ENCODE measurements at places on chromosomes 12 and 14.

DNA sequence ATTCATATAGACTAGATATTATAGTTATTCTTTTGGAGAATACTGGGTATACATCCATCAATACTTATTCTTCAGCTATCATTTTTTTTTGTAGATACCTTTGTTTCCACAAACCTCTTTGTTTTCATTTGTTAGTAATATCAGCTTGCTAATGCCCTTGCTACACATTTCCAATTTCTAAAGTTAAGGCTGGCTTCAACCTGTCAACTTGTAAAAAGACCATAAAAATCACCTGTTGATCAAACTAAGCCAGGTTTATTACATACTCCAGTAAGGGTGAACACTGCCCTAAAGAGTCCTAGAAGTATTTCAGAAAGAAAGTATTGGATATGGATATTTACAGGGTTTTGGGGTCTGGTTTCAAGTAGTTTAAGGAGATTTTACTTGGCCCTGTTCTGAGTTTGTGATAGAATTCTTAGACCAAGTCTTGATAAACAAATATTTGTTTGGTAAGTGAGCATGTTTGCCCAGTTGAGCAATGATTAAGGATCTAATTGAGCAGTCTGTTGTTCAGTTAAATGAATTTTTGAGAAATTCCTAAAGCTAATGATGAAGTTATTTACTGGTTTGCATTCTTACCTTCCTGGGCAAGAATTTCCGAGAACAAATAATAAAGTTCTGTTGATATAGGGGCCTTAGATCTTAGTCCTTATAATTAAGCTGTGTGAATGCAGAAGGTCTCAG, 52.8 kb upstream of the LRTM2 start:
- no peak for DNase-seq

- DNase-seq: peak; percentile 87
Measured at GRCh38 chr12:49644620-49644994, 21.2 kb downstream of the PRPF40B start.

DNA sequence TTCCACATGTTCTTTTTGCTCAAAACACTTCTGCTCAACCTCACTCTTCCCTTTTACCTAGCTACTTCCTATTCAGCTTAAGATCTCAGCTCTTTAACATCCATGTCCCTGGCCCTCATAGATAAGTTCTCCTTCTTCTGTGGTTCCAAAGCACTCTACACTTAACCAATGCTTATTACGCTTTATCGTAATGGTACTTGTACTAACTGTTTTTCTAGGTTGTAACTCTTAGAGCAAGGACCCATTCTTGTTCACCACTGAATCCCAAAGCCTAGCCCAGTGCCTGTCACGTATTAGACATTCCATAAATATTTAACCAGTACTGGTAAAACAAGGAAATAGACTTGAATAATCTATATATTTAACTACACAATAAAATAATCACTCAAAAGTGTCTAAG, 5.3 kb downstream of the SLC41A2 start:
- DNase-seq: no peak

GRCh38 chr12:94338006-94338794, 121.5 kb downstream of the CEP83 start:
- DNase-seq: no peak

GRCh38 chr12:122087431-122088178, 9.0 kb downstream of the MLXIP start:
- no peak for DNase-seq

DNA sequence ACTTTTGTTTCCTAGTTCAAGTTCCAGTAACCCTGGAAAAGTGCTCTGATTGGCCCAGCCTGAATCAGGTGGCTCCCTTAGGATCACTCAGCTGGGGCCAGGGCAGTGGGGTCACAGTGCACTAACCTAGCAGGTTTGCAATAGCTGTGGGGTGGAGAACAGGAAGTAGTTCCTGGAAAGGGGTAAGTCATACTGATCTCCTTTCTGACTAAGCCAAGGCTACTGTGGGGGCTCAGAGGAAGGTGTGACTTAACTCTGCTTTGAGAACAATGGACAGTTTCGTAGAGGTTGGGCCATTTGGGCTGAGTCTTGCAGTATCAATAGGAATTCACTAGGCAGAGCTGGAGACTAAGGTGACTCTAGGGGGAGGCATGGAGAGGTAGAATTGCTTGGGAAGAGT, 89.4 kb downstream of the KIF26A start:
- DNase-seq: no peak

DNA sequence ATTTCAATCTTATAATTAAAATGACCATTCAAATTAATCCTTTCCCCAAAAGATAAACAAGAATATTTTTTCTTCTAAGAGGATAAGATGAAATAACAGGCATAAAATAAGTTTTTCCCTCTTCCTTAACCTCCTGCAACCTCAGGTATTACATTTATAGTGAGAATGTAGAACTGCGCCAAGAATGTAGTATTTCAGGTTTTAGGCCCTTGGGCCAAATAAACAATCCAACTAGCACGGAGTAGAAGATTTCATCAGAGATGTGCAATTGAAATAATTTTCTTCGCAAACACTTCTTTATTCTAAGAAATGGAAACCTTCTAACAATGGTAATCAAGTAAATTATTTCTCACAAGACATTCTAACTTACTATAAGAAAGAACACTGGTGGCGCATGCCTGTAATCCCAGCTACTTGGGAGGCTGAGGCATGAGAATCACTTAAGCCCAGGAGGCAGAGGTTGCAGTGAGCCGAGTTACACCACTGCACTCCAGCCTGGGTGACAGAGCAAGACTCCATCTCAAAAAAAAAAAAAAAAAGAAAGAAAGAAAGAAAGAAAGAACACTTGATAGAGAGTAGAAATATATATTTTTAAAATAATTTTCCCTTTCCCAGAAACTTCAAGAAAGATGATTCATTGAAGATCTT, 100.8 kb downstream of the TAOK3 start:
- no peak for DNase-seq

DNA sequence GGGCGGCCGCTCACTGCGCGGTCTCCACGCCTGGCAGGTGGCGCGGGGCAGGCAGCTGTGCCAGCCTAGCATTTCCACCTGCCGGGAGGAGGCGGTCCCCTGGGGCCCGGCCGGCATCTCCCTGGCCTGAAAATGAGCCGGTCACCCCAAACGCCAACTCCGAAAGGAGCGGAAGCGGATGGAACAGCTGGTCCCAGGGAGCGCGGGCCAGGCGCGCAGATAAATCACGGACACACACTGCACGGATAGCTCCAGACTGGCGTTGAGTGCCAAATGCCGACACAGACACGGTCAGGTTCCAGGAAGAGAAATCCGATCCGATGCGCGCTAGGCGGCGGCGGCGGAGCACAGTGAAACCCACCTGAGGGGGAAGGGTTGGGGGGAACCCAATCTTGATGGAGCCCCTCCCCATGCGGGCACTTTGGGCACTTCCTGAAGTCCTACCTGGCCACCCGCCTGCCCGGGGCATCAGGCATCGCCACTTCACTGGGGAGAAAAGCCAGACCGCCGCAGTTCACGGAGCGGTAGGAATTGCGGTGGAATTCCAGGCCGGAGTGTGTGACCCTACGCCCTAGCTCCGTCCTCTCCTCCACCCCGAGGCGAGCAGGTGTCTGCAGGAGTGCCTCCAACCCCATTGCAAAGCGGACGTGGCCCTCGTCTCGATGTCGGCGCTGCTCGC, 624 bp upstream of the PLEKHD1 start:
- DNase-seq: no peak

DNA sequence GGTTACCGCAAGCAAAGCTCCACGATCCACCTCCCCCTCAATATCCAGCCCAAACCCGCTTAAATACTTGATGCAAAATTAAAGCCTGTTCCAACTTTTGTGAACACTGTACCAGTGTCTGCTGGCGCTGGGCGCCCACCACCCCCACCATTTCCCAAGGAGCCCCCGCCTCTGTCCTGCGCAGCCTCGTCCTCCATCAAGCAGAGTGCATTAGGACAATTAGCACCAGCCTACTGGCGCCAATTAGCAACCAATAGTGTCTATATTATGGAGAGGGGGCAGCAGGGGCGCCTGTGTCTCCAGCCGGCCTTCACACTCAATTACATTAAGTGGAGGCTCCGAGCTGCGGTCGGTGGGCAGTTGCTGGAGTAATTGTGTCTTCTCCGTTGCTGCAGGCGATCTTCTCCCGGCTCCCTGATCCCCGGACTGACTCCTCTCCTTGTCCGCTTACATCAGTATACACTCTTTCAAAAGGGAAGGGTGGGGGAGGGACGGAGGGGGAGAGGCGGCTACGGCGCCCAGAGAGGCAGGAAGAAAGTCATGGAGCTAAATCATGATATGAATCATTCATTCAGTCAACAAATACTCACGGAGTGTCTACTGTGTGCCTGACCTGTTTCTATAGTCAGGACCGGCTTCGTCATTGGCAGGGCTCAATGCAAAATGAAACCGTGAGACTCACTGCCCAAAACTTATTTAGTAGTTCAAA, 707.3 kb downstream of the MED13L start:
- no peak for DNase-seq

- no peak for DNase-seq
Measured at GRCh38 chr12:97757481-97758193, 295.0 kb downstream of the RMST start.

DNA sequence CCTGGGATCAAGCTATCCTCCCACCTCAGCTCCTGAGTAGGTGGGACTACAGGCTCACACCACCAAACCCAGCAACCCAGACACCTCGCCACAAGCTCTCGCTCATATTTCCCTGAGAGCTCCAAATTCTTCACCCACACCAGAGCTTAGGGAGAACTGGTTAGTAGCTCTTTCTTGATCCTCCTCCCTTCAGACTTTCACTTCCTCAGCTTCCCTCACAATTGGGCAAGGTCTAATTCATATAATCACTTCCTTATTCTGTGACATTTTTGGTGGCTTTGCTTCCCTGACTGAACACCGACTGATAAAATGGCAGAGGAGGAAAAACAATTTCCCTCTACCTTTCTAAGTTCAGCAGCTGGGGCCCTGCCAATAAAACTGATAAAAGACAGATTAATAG, 88.5 kb downstream of the GXYLT1 start:
- no peak for DNase-seq

GRCh38 chr14:33019346-33019745, 80.7 kb downstream of the NPAS3 start:
- no peak for DNase-seq

- no peak for DNase-seq
Measured at GRCh38 chr12:41476499-41477439, 288.6 kb downstream of the PDZRN4 start.

DNA sequence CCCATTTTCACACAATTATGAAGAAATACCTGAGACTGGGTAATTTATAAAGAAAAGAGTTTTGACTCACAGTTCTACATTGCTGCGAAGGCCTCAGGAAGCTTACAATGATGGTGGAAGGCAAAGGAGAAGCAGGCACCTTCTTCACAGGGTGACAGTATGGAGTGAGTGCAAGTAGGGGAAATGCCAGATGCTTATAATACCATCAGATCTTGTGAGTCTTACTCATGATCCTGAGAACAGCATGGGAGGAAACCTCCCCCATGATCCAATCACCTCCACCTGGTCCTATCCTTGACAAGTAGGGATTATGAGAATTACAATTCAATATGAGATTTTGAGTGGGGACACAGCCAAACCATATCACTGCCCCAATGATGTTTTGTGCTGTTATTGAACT, 189.3 kb upstream of the CRY1 start:
- no peak for DNase-seq

GRCh38 chr14:65351493-65352194, 60.9 kb upstream of the FUT8 start:
- no peak for DNase-seq

DNA sequence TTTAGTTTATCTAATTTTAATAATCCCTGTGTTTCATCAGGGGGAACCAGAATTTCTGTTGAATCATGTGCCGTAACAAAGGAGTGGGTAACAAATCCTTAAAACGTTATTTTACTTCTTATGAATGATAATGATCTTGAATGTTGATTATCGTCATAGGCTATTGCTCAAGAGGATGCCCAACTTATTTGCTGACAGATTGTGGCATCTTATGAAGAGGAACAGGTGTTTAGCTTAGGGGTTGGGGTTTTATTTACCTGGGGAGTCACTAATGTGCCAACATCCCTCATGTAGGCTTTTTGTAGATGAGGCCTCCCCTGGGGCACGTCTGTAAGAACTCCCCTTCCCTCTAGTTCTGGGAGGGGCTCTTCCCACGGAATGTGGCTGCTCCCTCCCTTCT, 32.4 kb upstream of the TMX1 start:
- no peak for DNase-seq

DNA sequence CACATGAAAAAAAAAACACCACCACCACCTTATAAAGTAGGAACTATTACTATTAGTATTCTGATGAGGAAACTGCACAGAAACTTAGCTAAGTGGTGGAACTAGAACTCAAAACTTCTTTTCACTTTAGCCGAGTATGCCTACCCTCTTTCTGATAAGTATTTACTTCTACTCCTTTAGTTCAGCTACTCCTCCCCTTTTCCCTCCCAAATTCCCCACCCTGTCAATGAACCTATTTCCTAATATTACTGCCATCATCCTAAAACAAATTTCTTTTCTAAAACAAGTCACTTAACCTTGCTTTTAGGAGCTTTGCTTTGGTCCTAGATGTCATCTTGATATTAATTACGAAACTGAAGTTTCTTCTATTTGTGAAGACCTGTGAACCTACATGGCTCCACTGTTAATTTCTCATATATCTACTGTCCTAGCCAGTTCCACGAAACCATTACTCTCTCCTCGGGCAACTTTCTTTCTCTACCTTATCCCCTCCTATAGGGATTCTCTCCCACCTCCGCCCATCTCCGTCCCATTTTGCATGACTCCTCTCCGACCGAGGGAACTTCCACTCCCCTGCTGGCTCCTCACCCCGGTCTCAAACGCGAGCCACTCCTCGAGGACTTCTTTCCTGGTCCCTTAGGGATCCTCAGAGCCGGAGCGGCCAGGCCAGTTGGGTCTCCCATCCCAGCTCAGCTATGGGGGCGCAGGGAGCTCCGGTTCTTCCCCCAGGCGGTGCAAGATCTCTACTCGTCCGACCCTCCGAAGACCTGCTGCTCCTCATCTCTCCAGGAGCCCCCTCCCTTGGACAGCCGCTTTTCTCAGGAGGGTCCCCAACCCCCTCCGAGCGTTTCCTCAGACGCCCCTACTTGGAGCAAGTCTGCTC, 1.1 kb downstream of the NUMB start:
- no peak for DNase-seq

DNA sequence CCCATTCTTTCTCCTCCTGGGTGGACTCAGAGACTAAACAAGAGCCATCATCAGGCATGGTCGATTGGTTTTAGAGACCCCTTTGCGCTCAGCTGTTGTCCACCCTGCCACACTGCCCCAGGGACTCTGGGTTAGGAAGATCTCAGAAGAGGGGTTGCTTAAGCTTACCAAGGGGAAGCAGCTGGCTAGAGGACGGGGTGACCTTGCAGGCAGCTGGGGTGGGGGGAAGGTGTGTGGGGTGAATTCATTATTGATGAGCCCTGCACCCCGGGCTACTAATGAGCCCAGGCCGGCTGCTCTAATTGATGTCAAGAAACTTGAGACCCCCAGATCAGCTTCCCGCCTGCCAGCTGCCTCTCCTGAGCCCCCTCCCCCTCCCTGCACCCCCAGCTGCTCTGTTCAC, 8.7 kb upstream of the ZNF385A start:
- DNase-seq: no peak

DNA sequence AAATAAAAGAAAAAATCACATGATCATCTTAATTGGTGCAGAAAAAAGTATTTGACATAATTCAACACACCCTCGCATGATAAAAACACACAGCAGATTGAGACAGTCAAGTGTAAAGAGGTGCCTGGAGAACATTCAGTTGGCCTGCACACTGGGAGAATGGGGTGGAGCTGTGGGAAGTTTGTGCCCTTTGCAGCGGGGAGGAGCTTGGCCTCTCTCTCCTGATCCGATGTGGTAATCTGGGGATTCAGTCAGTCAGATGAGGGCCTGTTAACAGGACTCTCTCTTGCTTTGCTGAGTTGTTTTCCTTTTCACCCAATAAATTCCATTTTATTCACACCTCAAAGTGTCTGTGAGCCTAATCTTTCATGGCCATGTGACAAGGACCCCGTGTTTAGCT, 5.9 kb downstream of the SERPINA6 start:
- no peak for DNase-seq

Measured in activated CD8-positive, alpha-beta memory T cell treated with anti-CD3 and anti-CD28 coated beads, Interleukin-2, amount 50 U/mL, for 4 hours (primary cell).